Activated naive CD8-positive, alpha-beta T cell treated with anti-CD3 and anti-CD28 coated beads for 36 hours (primary cell): ENCODE measurements at places on chromosomes 5 and 9. TPM values are rescaled to one million over a fixed set of nuclear protein-coding genes. Genes with fewer than 3 reads are reported as not detected.

DNA sequence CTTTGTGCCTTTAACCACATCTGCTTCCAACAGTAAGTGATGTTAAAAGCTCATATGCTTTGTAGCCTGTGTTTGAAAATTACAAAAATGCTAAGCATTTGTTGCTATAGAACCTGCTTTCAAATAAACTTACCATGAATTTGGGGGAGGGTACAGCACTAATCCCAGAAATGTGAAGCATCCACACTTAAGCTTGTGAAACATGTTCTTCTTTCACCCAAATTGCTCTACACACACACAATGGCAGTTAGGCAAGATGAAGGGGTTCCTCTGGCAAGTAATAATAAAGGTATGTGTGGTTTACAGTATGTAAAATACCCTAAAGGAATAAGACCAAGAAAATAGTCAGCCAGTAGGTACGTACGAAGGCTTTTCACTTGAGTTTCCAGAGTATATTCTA is 165.6 kb downstream of the SMARCA2 start:
- DNase-seq, result no peak

DNA sequence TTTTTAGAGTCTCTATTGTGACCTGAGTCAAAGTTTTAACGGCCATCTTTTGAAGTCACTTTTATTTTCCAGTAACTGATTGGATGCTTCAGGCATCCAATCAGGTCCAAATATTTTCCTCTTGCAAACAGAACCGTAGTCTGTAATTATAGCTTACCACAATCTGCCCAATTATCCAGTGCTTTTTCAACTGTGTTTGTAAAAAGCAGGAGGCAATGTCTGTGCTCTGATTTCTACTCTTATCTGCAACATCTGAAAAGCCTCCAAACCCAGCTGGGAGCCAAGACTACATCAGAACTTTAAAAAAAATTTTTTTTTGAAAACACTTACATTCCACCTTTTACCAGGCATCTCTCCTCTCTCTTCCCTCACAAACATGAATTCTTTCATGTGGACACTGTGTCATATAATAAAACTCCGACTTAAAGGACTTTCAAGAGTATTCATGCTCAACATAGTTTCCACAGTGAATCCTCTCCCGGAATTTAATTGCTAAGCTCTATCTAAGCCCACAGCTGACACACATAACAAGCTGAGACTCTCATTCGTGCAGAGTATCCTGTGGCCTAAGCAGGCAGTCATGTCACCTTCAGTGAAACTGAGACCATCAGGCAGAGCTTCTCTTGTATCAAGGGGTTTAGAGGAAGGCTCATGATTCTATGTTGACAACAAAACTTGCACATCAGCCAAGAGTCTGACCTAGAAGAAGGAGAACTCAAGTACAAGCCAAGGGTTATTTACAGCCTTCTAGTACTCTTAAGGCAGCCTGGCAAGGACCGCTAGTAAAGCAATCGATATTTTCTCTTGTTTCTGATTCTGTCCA is 272.7 kb downstream of the TLE1 start:
- no peak for DNase-seq

DNA sequence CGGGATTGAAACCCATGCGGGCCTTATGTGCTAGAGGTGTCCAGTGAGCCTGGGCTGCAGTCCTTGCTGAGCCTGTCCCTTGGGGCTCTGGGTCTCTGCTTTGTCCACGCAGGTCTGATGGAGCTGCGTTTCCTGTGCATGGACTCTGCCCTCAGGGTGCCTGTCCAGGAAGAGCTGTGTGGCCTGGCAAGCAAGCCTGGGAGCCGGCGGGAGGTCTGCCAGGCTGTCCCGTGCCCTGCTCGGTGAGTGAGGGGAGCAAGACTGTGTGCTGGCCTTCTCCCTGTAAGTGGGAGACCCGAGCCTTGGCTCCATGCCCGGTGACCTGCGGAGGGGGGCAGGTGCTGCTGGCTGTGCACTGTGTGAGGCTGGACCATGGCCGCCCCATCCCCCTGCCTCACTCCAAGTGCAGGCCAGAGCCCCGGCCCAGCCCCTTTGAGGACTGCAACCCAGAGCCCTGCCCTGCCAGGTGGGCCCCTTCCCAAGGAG is 11.2 kb upstream of the CACFD1 start:
- DNase-seq, result no peak

- no peak for DNase-seq
Measured at GRCh38 chr5:109053995-109054417, 306.3 kb downstream of the FER start.

GRCh38 chr5:129377504-129377903 is 82.6 kb upstream of the ADAMTS19 start:
- DNase-seq, result no peak

The HRCT1 gene
- total RNA-seq, result not detected
